ENCODE measurements at places on chromosomes 13 and 19.

- DNase-seq: no peak
Measured at GRCh38 chr13:19618977-19619376, 14.5 kb upstream of the MPHOSPH8 start.

DNA sequence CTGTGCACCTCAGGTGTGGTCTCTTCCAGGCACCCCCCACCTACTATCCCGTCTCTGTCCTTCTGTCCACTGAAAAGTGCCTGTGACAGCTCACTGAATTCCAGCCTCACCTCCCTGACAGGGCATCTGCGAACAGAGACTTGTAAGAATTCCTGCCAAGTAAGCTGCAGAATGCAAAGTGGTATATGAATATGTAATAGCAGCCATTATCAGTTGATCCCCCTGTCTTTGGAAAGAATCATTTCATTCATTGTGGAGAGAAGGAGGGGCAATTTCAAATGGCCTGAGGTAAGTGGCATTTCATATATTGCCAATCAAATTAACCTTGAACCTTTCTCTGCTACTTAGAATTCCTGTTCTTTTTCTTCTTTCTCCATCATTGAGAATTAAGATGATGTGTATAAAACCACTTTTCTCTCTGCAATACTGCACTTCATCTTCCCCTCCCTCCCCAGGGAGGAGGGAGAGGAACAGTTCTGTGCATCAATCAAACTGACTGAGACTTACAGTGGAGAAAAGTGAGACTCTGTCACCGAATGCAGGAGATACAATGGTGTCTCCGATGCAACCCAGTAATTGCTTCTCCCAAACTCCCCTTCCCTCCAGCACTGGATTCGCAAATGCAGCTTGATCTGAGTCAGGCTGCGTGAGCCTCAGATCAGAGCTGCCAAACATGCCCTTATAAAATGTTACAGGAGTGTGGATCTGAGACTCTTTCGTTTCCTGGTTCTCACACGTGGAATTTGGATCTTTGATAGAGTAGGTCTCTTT lies 91.7 kb downstream of the SLC10A2 start:
- DNase-seq: no peak

- no peak for DNase-seq
Measured at GRCh38 chr13:113553511-113554332, 30.8 kb upstream of the TFDP1 start.

GRCh38 chr13:50898338-50898737 lies 11.3 kb upstream of the RNASEH2B start:
- DNase-seq: no peak

- DNase-seq: no peak
Measured at GRCh38 chr19:48878196-48879024, 6.2 kb downstream of the PPP1R15A start.

DNA sequence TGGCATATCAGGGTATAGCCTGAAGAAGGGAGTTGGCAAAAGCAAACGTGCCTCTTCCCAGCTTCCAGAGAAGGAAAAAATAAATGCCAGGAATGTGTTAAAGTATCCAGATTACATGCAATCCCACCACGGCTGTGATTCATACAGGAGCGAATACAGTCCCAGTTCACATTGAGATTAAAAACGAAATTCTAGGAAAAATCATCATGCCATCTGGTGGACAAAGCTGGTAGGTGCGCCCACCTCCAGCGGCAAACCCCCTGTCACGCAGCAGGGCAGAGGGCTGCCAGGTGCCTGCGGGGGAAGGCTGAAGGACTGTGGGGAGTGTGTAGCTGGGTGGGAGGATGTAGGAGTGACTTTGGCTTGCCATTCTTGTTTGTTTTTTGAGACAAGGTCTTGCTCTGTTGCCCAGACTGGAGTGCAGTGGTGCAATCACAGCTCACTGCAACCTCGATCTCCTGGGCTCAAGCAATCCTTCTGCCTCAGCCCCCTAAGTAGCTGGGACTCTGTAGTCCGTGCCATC lies 6.4 kb upstream of the DMWD start:
- peak; percentile 33 for DNase-seq

DNA sequence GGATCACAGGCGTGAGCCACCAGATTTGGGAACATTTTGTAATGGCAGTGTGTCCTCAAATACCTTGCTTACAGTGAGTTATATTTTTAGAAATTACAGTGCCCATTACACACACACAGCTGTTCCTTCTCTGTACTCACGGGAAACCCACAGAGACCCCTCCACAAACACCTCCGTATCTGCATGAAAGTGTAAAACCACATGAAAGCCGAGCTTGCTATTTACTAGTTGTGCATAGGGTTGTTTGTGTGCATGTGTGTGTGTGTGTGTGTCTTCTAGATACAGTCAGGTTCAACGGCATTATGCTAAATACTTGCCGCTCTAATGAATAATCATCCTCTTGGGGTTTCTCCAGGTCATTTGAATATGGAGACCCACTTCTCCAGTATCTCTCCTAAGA lies 22.3 kb upstream of the LILRA2 start:
- no peak for DNase-seq

- no peak for DNase-seq
Measured at GRCh38 chr13:43783820-43784219, 3.0 kb downstream of the ENOX1 start.

GRCh38 chr13:85993567-85993966 lies 194.3 kb upstream of the SLITRK6 start:
- no peak for DNase-seq

- no peak for DNase-seq
Measured at GRCh38 chr13:23447927-23448326, 14.4 kb upstream of the SACS start.
